Activated CD4-positive, CD25-positive, alpha-beta regulatory T cell treated with anti-CD3 and anti-CD28 coated beads, Interleukin-2, amount 50 U/mL, for 16 hours (primary cell): ENCODE measurements at places on chromosomes 1 and 21.

DNA sequence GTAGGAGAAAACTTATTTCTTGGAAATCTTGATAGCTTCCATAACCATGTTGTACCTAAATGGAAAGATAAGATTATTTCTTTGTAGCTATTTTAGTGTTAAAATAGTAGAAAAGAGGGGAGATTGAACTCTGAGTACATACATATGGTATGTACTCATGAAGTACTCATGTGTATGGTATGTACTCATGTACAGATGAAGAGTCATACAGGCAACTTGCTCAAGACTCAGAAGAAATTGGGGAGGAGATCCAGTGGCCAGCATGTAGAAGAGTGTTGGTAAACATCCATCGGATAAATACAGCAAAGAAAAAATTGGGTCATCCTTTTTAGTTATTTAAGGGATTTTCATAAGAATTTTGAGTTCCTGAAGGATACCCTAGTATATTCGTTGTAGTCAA, 29.0 kb downstream of the MDM4 start:
- DNase-seq = no peak

DNA sequence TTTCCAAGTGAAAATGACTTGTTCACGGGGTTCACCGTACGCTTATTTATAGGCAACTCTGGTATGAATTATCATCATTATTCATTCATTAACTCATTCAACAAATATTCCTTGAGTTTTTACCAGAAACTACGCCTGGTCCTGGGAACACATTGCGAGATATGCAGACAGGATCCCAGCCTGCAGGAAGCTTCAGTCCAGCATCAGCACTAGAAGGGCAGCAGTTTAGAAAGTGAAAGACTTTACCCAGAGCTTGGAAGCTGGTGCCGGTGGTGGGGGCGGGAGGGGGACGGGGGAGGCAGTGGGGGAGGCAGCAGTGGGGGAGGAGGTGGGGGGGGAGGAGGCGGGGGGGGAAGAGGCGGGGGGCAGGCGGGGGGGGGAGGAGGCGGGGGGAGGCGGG, 55.9 kb downstream of the SETD4 start:
- DNase-seq = no peak

DNA sequence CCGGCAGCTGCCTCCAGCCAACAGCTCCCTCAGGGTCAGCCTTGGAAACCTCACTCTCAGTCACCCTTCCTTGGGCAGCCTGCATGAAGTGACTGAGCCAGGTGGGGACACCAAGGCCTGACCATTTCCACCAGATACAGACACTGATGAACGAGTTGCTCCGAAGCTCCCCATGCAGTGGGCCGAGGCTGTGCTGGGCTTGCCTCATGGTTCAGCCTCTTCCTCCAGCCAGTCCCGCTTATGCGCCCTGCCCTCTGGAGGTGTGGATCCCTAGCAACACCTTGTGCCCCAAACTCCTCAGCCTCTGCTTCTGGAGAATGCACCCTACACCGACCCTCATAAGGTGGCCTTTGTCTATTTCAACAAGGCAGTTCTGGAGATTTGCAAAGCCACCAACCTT, 236.0 kb downstream of the RRAGC start:
- DNase-seq = no peak

GRCh38 chr21:27645285-27645684, 678.4 kb upstream of the ADAMTS5 start:
- DNase-seq = no peak

DNA sequence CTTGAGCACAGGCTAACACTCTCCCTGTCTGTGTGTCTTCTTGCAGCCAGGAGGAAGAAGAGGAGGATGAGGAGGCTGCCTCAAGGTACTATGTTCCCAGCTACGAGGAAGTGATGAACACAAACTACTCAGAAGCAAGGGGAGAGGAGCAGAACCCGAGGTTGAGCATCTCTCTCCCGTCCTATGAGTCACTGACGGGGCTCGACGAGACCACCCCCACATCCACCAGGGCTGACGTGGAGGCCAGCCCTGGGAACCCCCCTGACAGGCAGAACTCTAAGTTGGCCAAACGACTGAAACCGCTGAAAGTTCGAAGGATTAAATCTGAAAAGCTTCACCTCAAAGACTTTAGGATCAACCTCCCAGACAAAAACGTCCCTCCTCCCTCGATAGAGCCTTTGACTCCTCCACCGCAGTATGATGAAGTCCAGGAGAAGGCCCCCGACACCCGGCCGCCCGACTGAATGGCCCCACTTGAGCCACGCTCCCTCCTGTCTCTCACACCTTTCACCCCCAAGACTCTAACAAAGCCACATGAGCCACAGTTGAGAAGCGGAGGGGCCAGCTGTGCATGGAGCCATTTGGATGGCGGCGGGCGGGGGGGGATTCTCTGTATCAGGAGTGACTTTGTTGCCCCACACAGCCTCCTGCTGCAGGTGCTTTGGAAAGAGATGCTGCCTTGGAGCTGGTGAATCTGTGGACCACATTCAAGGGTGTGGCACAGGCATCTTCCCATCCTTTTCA, 27.6 kb upstream of the FHAD1 start:
- DNase-seq = no peak

- DNase-seq = no peak
Measured at GRCh38 chr21:46559291-46559983, 45.4 kb downstream of the S100B start.

- DNase-seq = no peak
Measured at GRCh38 chr1:10895621-10896020, 99.2 kb upstream of the CASZ1 start.

GRCh38 chr21:42220138-42220701, 1.3 kb downstream of the ABCG1 start:
- peak; percentile 41 for DNase-seq

GRCh38 chr1:171973421-171973820, 132.1 kb downstream of the DNM3 start:
- no peak for DNase-seq

DNA sequence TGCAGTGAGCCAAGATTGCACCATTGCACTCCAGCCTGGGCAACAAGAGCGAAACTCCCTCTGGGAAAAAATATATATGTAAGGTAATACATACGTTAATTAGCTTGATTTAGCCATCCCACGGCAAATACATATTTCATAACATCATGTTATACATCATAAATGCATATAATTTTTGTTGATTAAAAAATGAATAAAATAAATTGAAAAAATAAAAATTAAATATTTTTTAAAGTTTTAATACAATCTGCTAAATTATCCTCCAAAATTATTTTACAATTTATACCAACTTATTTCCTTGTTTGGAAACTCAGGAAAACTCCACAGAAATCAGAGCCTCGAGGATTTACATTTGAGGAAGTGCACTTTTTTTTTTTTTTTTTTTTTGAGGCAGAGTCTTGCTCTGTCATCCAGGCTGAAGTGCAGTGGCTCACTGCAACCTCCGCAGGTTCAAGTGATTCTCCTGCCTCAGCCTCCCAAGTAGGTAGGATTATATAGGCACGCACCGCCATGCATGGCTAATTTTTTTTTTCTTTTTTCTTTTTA, 12.6 kb upstream of the IPO9 start:
- DNase-seq = no peak

DNA sequence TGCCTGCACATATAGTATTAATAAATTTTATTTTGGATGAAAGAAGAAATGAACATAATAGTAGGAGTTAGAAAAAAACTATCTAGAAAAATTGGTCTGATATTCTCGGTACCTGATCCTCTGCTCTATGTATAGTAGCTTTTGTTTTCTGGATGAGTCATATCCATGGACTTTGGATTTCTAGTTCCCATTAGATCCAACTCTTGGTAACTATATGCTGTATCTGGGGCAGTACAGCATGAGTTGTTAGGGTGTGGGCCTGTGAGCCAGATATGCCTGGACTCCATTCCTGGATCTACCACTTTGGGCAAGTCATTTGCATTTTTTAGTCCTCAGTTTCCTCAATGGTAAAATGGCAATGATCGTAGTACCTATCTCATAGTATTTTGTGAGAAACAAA, 372.2 kb upstream of the PKN2 start:
- no peak for DNase-seq

GRCh38 chr21:45391743-45392572, 13.0 kb upstream of the COL18A1 start:
- DNase-seq = no peak

- no peak for DNase-seq
Measured at GRCh38 chr21:33070744-33070997, 730 bp downstream of the OLIG1 start.

- no peak for DNase-seq
Measured at GRCh38 chr21:44749116-44749758, 37.9 kb upstream of the TSPEAR start.
